Thyroid gland (tissue), 4 donors: ENCODE measurements at places on chromosomes 3 and 15.
A peak's percentile ranks its signal among the peaks of the same experiment; 100 is the strongest.

DNA sequence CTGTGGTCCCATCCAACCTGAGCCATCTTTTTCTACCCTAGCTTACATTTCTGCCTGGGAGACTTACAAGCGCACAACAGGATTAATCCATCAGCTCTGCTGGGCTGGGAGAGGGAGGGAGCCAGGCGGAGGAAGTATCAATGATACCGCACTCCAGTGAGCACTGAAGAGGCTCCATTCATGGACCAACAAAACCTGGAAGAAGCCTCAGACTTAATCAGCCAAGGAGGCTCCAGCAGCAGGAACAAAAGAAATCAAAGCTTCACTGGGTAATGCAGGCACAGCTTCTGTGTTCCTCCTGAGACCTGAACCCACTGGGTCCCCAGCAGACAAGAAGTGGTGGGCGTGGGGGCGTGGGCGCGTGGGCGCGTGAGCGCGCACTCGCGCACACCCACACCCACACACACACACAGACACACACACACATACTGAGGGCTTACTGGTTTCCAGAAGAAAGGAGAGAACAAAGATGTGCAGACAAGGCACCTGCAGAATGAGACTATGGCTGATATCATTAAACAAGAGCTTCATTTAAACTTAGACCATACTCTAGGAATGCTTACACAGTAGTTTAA is 87.0 kb upstream of the BOC start:
- peak; percentile 59 for DNase-seq
- H3K4me1 ChIP-seq, result peaks cover 4% of the 10 kb centered on the region
- no peaks in the 10 kb centered on the region for H3K36me3 ChIP-seq

DNA sequence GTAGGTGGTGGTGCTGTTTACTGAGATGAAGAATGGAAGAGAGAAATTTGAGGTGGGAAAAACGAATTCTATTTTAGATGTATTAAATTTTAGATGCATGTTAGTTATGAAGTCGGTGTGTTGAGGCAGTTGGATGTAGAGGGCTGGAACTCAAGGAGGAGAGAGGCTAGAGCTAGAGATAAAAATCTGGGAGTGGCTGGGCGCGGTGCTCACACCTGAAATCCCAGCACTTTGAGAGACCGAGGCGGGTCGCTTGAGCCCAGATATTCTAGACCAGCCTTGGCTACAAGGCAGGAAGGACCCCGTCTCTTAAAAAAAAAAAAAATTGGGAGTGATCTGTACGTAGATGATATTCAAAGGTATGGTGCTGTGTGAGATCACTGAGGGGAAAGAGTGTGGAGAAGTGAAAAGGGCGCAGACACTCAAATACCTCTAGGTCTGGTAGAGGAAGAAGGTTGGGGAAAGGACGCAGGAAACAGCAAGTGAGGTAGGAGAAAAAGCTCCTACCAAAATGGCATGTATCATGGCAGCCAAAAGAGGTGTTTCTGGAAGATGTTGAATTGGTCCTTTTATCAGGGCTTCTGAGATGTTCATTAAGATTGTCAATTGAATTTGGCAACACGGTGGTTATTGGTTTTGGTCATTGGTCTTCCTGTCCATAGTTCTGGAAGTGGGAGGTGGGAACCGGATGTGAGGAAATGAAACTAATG is 1.8 kb downstream of the YEATS2 start:
- H3K4me1 ChIP-seq, result peaks cover 26% of the 10 kb centered on the region
- H3K36me3 ChIP-seq, result no peaks in the 10 kb centered on the region
- H3K27me3 ChIP-seq, result no peaks in the 10 kb centered on the region
- H3K27ac ChIP-seq, result peak overlapping the region; percentile 92
- no peak overlapping the region for H3K4me3 ChIP-seq
- DNase-seq, result no peak

DNA sequence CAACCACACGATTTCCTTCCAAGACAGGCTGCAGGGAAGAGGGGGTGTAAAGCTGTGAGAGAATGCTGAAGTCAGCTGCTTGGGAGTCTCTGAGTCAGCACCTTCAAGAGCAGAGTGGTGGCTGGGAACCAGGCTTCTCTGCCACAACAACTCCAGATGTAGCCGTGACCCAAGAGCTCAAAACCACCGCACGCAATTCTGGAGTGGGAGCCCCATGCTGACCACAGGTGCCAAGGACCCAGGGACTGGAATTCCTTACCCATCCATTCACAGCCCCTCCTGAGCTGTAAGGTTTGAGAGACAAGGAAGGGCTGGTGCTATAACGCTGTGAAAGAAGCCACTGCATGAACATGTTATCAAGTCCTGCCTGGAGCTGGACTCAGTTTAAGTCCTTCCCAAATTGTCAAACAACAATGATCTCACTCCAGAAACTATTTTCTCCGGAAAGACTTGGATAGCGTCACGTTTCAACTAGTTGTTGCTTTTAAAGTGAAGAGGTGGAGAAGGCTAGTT is 61.4 kb downstream of the UMPS start:
- H3K4me1 ChIP-seq, result peaks cover 33% of the 10 kb centered on the region
- no peaks in the 10 kb centered on the region for H3K36me3 ChIP-seq
- DNase-seq, result peak; percentile 71
- no peak overlapping the region for H3K4me3 ChIP-seq

DNA sequence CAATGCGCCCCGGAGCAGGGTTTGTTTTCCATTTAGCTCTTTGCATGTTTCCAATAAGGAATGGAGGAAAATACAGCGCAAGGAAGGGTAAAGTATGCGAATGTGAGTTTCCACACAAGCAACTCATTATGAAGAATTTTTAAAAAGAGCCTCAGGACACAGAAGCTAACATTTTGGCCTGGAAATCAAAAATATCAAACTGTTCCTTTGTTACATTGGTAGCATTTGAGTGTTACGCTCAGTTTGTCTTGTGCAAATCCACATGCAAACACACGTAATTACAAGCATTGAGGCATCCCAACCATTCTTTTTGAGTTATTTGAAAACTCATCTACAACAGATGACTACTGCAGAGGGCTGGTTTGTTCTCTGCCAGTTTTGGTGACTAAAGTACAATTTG is 93.0 kb upstream of the SNRPA1 start:
- DNase-seq, result no peak
- no peaks in the 10 kb centered on the region for H3K27me3 ChIP-seq
- no peaks in the 10 kb centered on the region for H3K4me1 ChIP-seq
- no peaks in the 10 kb centered on the region for H3K36me3 ChIP-seq
- no peak overlapping the region for H3K27ac ChIP-seq
- no peak overlapping the region for H3K4me3 ChIP-seq

- H3K36me3 ChIP-seq, result no peaks in the 10 kb centered on the region
- H3K4me3 ChIP-seq, result no peak overlapping the region
- no peaks in the 10 kb centered on the region for H3K27me3 ChIP-seq
- no peaks in the 10 kb centered on the region for H3K4me1 ChIP-seq
These were observed 32.4 kb upstream of the PRTG start for GRCh38 chr15:55775316-55775715.

DNA sequence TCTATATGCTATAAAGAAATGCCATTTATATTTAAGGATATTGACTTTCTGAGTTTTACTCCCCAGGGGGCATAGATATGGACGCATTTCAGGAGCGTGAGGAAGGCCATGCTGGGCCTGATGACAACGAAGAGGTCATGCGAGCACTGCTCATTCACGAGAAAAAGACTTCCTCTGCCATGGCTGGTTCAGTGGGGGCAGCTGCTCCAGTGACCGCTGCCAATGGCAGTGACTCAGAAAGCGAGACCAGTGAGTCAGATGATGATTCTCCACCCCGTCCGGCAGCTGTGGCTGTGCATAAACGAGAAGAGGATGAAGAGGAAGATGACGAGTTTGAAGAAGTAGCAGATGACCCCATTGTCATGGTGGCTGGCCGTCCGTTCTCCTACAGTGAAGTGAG is 38.4 kb downstream of the GTF2E1 start:
- no peaks in the 10 kb centered on the region for H3K27me3 ChIP-seq
- no peak for DNase-seq
- H3K4me1 ChIP-seq, result no peaks in the 10 kb centered on the region
- H3K36me3 ChIP-seq, result peaks cover 4% of the 10 kb centered on the region

- H3K4me1 ChIP-seq, result peaks cover 6% of the 10 kb centered on the region
- H3K36me3 ChIP-seq, result no peaks in the 10 kb centered on the region
- no peak overlapping the region for H3K27ac ChIP-seq
- no peak for DNase-seq
- H3K27me3 ChIP-seq, result no peaks in the 10 kb centered on the region
These were observed 34.5 kb upstream of the TRPM1 start for GRCh38 chr15:31136016-31136415.

DNA sequence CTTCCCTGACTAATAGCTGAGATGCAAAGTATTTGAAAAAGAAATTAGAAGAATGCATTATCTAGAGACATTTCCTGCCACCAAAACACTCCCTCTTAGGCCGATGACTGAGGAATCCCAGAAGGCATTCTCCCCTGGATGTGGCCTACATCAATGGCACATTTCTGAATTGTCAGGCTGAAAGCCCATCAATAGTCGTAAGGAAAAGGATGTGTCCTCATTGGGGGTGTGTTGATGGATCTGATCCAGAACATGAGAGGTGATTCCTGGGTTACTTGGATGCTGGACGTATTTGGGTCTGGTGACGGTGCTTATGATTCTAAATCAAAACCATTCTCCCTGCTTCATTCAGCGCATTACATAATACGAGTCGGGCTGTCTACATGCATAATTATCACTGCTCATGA is 216.9 kb upstream of the CDIN1 start:
- DNase-seq, result no peak
- H3K27me3 ChIP-seq, result no peaks in the 10 kb centered on the region
- H3K27ac ChIP-seq, result no peak overlapping the region
- H3K4me1 ChIP-seq, result no peaks in the 10 kb centered on the region
- H3K4me3 ChIP-seq, result no peak overlapping the region
- H3K36me3 ChIP-seq, result no peaks in the 10 kb centered on the region

DNA sequence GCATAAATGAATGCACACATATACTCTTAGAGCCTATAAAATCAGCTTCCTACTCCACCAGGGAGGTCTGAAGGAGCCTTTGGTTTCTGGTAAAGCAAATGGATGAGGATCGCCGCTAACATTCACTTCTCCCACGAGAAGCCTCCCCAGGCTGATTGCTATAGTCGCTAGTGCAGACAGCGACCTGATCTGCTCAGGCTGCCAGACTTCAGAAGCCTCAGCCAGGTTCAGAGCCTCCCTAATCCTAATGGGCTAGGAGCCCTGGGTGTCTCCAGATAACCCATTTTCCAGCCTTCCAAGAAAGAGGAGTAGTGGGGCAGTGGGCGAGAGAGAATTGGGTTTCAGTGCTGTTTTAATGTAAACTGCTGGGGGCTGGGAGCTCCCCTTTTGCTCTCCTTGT is 35.4 kb downstream of the TPM1 start:
- H3K27ac ChIP-seq, result no peak overlapping the region
- DNase-seq, result no peak
- H3K36me3 ChIP-seq, result no peaks in the 10 kb centered on the region
- H3K4me1 ChIP-seq, result no peaks in the 10 kb centered on the region
- no peak overlapping the region for H3K4me3 ChIP-seq

GRCh38 chr3:26721047-26721446 is 98.5 kb downstream of the LRRC3B start:
- H3K36me3 ChIP-seq, result no peaks in the 10 kb centered on the region
- no peaks in the 10 kb centered on the region for H3K4me1 ChIP-seq
- no peak overlapping the region for H3K27ac ChIP-seq
- H3K4me3 ChIP-seq, result no peak overlapping the region
- H3K27me3 ChIP-seq, result no peaks in the 10 kb centered on the region
- DNase-seq, result no peak

GRCh38 chr15:39720621-39721611 is 61.7 kb downstream of the FSIP1 start:
- no peaks in the 10 kb centered on the region for H3K27me3 ChIP-seq
- DNase-seq, result no peak
- H3K4me1 ChIP-seq, result no peaks in the 10 kb centered on the region
- H3K27ac ChIP-seq, result no peak overlapping the region
- H3K36me3 ChIP-seq, result no peaks in the 10 kb centered on the region

DNA sequence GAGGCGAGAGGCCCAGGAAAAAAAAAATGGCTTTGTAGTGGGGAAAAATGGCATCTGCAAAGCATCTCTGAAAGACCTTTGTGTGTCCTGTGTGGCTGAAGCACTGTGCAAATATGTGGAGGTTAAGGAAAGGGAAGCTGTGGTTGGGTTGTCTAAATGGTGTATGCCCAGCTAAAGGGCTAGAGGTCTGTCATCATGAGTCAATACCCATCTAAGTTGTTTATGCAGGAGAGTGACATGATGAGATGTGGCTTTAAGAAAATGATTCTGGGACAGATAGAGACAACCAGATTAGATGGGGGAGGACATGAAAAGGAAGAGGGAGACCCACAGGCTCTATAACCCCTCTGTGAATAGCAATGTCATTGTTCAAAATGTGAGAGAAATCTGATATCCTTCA is 280.7 kb downstream of the MFSD1 start:
- H3K4me3 ChIP-seq, result no peak overlapping the region
- no peak for DNase-seq
- H3K27ac ChIP-seq, result no peak overlapping the region
- H3K27me3 ChIP-seq, result no peaks in the 10 kb centered on the region
- no peaks in the 10 kb centered on the region for H3K4me1 ChIP-seq

- H3K4me1 ChIP-seq, result no peaks in the 10 kb centered on the region
- no peaks in the 10 kb centered on the region for H3K27me3 ChIP-seq
- no peak for DNase-seq
- H3K27ac ChIP-seq, result no peak overlapping the region
- H3K4me3 ChIP-seq, result no peak overlapping the region
These were observed 226.4 kb downstream of the OPA1 start for GRCh38 chr3:193819117-193820010.

- H3K4me1 ChIP-seq, result no peaks in the 10 kb centered on the region
- no peaks in the 10 kb centered on the region for H3K27me3 ChIP-seq
- DNase-seq, result no peak
These were observed 2.5 kb downstream of the PLCB2 start for GRCh38 chr15:40305281-40305680.

DNA sequence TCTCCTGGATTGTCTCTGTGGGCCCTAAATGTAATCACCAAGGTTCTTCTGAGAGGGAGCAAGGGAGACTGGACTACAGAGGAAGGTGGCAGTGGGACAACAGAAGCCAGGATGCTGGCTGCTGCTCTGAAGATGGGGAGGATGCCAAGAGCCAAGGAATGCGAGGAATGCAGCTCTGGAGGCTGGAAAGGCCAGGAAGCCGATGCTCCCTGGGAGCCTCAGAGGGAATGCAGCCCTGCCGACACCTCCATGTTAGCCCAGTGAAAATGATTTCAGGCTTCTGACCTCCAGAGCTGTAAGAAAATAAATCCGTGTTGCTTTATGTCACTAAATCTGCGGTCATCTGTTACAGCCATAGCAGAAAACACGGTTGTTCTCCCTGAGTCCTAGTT is 44.1 kb downstream of the UMPS start:
- peak; percentile 32 for DNase-seq
- H3K27ac ChIP-seq, result peak overlapping the region; percentile 15
- H3K36me3 ChIP-seq, result no peaks in the 10 kb centered on the region
- H3K4me1 ChIP-seq, result peaks cover 61% of the 10 kb centered on the region
- no peaks in the 10 kb centered on the region for H3K27me3 ChIP-seq
